ENCODE measurements at places on chromosomes 1 and 21.

DNA sequence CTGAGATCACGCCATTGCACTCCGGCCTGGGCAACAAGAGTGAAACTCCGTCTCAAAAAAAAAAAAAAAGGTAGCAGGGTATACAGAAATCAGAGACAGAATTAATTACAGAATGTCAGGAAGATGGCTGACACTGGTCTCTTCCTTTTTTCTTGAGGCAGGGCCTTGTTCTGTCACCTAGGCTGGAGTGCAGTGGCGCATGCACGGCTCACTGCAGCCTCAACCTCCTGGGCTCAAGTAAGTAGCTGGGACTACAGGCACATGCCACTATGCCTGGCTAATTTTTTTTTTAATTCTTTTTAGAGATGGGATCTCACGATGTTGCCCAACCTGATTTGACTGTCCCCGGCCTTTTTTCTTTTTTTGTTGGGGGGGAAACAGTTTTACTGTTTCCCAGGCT lies 16.4 kb downstream of the RNU5D-1 start:
- DNase-seq = no peak

DNA sequence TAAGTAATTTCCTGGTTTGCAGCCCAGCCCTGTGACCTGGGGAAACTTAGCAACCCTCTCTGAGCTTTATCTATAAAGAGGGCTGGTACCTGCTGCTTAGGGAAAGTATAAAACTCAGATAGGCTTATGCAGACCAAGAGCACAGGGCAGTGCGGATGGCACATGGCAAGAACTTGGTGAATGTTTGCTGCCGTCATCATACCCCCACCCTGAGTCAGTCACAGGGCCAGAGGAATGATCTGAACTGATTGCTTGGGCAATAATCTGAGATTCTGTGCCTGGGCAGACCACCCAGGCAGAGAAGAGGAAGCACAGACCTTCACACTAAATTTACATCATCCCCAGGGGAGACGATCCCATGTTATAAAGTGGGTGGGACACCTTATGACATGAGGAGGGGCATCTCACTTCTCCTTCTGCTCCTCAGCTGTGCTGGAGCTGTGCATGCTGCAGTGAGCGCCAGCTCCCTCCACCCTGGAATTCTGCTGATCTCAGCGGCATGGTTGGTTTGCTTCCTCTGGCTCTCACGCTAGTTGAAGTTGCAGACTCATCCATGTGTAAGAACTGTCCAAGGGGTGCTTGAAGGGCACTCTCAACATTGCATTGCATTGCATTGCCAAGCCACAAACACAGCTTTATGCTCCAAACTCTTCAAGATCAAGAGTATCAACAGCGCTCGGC lies 197.1 kb downstream of the AJAP1 start:
- DNase-seq = no peak

- DNase-seq = no peak
Observed at GRCh38 chr1:248111157-248111556, 16.2 kb downstream of the OR2L13 start.

DNA sequence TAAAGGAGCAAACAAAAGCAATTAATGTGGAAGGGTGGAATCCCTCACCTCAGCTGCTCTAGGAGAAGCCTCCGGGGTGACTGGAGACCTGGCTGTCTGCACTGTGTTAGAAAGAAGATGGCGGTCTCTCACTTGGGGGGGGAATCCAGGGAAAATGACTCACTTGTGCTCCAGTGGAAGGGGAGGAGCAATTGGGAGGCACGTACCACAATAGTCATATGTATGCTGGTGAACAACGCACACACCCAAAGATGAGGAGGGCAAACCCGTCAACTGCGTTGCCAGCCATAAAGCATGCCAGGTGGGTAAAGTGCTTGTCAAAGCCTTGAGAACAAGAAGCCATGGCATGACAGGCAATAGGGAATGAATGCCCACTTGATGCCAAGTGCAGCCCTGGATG lies 22.1 kb downstream of the PLEKHA6 start:
- no peak for DNase-seq

GRCh38 chr1:204041803-204042505 lies 31.0 kb upstream of the SOX13 start:
- DNase-seq = no peak

DNA sequence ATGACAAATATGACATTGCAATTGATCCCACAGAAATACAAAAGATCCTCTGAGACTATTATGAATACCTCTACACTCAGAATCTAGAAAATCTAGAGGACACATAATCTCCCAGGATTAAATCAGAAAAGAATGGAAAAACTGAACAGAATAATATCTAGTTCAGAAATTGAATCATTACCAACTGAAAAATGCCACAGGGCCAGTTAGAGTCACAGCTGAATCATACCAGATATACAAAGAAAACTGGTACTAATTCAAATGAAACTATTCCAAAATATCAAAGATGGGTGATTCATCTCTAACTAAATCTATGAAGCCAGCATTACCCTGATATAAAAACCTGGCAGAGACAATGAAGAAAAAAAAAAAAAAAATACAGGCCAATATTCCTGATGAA lies 149.3 kb downstream of the BRINP3 start:
- DNase-seq = no peak

- peak; percentile 12 for DNase-seq
Observed at GRCh38 chr1:152533327-152533938, 19.2 kb downstream of the CRCT1 start.

DNA sequence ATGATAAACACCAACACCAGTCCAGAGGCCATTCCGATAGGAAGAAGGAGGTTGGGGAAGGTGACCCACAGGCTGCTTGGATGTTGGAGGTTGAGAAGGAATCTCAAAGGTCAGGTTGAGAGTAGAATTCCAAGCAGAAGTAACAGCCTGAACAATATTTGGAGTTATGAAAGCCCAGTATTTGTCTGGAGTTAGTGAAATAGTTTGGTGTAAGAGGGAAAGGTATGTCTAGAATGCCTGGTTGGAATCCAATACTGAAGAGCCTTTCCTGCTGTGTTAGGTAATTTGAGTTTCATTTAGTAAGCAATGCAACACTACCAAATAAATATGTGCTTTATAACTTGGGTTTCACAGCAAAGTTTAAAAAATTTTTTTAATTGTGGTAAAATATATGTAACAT lies 70.5 kb upstream of the MCOLN3 start:
- no peak for DNase-seq

DNA sequence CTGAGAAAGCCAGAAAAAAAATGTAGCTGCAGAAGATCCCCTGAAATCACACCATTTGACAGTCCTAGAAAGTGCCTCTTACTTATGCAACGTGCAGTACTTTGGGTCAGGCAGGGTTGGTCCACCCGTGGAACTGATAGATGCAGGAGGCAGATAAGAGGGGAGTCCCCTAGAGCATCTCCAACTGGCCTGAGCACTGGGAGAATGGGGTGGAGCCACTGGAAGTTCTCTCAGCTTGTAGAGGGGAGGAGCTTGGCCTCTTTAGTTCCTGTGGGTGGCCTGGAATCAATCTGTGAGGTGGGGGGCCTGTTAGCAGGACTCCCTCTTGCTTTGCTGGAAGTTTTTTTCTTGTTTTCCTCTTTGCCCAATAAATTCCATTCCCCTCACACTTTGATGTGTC lies 335.7 kb upstream of the NCAM2 start:
- no peak for DNase-seq

GRCh38 chr1:38082769-38083263 lies 36.2 kb upstream of the POU3F1 start:
- no peak for DNase-seq

DNA sequence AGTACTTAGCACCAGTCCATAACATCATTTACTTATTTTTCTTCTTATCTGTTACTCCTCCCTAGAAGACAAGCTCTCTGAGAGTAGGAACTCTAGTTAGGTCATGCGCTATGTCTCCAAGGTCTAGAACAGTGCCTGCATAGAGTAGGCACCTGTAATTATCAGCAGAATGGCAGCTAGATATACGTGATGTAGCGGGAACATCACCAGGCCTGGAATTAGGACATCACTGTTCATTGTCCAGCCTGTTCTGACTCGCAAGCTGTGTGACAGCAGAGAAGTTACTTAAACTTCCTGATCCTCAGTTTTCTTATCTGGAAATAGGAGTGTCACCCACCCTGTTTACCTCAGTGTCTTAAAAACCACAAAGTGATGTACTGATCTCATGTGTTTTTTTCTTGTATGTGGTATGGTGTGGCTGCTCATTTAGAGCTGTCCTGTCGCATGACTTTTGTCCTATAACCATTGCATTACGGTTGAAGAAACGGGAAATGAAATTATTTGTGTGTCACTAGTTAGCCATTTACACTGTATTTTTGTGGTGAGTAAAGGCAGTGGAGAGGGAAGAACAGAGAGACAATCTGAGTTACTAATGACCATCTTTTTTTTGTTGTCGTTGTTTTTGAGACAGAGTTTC lies 37.1 kb upstream of the EXO1 start:
- no peak for DNase-seq

GRCh38 chr1:6811583-6811982 lies 26.3 kb downstream of the CAMTA1 start:
- no peak for DNase-seq

- peak; percentile 33 for DNase-seq
Observed at GRCh38 chr1:27418326-27419185, 26.1 kb downstream of the GPR3 start.

Measured in stimulated activated CD4-positive, alpha-beta T cell treated with anti-CD3 and anti-CD28 coated beads, Interleukin-4, amount 100 ng/mL, for 48 hours (primary cell).